A549 treated with GW870086 at 1 μM for 4 hours (cell line): ENCODE measurements at places on chromosomes 1 and 21. TPM values are rescaled to one million over a fixed set of nuclear protein-coding genes. Genes with fewer than 3 reads are reported as not detected.

The MAB21L3 gene
- 0.08 TPM in 1 of 5 replicates, not detected in the others for total RNA-seq

The PDE4B gene
- 8.5 to 11.7 TPM (median 10.9 TPM) in 5 replicates for total RNA-seq

The PLPP3 gene
- total RNA-seq: 16.6 to 19.2 TPM (median 17.5 TPM) in 5 replicates

The SYCP1 gene
- total RNA-seq: not detected in 5 replicates

The LORICRIN gene
- total RNA-seq: not detected in 5 replicates

The FPGT gene
- total RNA-seq: 4.7 to 9.0 TPM (median 6.3 TPM) in 5 replicates
